ENCODE measurements at places on chromosomes 6 and 20. TPM values are rescaled to one million over a fixed set of nuclear protein-coding genes. Genes with fewer than 3 reads are reported as not detected.

Gene SNX3
- total RNA-seq = 358 TPM

Gene PANK2
- 67.6 TPM for total RNA-seq

Gene TPMT
- 58.4 TPM for total RNA-seq

Gene CCM2L
- not detected for total RNA-seq

Gene CLPSL1
- total RNA-seq = not detected

Gene CDH4
- total RNA-seq = 7.8 TPM

Gene OR2B3
- not detected for total RNA-seq

Gene DOK5
- total RNA-seq = not detected

Gene MUC21
- not detected for total RNA-seq

Gene FRMD1
- total RNA-seq = not detected

Gene FAM217A
- not detected for total RNA-seq
